ENCODE measurements at places on chromosomes 1 and 21. TPM values are rescaled to one million over a fixed set of nuclear protein-coding genes. Genes with fewer than 3 reads are reported as not detected.
A peak's percentile ranks its signal among the peaks of the same experiment; 100 is the strongest.

The AUNIP gene
- total RNA-seq = 12.4 TPM

GRCh38 chr21:45889256-45889655 is 92.3 kb upstream of the COL6A1 start:
- no peak for DNase-seq

DNA sequence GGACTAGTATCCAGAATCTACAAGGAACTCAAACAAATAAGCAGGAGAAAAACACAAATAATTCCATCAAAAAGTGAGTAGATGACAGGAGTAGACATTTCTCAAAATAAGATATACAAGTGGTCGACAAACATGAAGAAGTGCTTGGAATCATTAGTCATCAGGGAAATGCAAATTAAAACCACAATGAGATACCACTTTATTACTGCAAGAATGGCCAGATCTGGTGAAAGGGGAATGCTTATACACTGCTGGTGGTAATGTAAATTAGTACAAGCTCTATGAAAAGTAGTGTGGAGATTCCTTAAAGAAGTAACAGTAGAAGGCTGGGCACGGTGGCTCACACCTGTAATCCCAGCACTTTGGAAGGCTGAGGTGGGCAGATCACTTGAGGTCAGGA is 73.8 kb downstream of the POU2F1 start:
- DNase-seq = peak; percentile 15

- DNase-seq = no peak
Measured at GRCh38 chr1:154599658-154600057, 8.3 kb downstream of the ADAR start.

- DNase-seq = peak; percentile 17
Measured at GRCh38 chr1:159959451-159959850, 5.4 kb upstream of the SLAMF9 start.

The AMY2A gene
- not detected for total RNA-seq

The TMEM82 gene
- not detected for total RNA-seq

The CELA3B gene
- total RNA-seq = not detected

DNA sequence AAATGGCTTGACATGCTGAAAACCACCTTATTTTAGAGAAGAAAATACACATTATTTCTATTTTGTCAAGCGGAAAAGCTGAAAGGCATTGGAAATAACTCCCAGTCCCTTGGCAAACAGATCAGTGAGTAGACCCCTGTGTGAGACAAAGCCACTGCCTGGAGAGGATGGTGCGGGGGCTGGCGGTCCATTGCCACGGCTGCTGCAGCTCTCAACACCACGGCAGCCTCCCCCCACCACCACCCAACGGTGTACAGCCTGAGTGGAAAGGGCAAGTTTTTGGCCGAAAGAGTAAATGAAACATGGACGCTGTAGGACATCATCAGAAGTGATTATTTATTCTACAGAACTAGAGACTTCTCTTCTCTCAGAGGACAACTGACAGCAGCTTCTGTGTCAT is 84.6 kb downstream of the PEX14 start:
- DNase-seq = no peak

The TINAGL1 gene
- total RNA-seq = 0.90 TPM

DNA sequence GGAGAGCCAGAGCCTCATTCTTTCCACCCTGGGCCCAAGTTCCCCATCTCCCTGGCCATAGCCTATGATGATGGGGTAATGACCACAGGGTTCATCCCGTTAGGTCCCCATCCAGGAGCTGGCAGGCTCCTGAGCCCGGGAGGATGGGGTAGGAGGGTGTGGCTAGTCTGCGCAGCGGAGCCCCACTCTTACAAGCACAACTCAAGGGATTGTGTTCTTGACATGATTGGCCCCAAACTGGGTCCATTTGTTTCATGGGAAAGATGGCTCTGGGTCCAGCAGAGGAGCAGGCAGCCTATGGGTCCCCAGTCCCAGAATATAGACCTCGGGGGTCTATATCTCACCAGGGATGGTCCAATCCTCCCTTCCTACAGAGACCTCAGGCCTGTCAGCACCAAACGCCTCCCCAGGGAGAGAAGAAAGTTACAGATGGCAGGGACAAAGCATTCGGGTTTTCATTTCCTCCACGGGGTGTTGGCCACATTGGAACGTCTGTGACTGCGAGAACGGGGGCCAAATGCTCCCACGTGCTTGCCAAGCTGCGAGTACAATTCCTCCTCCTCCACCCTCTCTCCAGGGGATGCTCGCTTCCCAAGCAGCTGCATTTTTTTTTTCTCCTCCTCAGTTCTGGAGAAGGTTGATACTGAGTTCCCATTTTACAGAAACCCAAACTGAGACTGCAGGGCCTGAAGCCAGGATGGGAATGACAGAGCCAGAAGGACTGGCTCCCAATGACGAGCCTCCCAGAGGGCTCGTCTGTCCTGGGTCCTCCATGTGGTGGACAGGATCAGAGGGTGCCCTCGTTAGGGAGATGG is 71.0 kb downstream of the DHRS3 start:
- DNase-seq = no peak

The GPR157 gene
- 1.9 TPM for total RNA-seq

The SPRR1B gene
- not detected for total RNA-seq

- no peak for DNase-seq
Measured at GRCh38 chr21:31103571-31104265, 65.4 kb upstream of the KRTAP19-8 start.

- no peak for DNase-seq
Measured at GRCh38 chr1:6783936-6784559, 1.2 kb upstream of the CAMTA1 start.

DNA sequence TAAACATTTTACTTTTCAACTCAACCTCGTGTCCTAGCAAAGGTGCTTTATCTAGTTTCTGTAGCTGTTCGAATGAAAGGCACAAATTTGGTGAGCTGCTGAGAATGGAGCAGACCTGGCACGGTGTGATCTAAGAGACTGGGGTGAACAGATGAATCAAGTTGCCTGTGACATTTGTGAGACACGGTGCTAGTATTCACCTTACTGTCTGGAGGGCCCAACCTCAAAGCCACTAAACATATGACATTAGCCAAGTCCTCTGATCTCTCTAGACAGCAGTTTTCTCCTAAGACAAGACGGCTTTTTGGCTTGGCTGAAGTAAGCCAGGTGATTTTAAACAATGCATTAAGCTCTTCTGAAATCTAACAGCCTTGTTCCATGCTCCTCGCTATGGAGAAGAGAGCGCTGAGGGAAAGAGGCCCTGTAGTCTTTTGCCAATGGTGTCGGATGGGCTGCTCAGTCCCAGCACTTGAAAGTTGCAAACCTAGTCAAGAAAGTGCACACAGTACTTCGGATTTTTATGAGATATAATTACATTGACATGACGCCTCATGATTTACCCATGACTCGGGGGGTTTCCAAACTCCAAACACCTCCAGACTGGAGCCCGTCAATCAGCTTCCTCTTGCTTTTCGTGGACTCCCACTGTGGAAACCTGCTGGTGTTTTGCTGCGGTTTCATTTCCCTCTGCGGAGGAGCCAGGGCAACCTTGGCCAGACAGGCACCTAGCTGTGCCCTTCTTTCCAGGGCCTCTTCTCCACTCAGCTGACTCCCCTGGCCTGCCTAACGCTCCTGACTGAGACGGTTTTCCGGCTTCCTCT is 794 bp upstream of the TOR3A start:
- no peak for DNase-seq

- no peak for DNase-seq
Measured at GRCh38 chr1:203367057-203367456, 16.1 kb upstream of the FMOD start.

The B3GALT6 gene
- total RNA-seq = 20.5 TPM

- no peak for DNase-seq
Measured at GRCh38 chr21:17989780-17990179, 170.6 kb upstream of the C21orf91 start.

GRCh38 chr1:182588500-182589396 is at the start of gene RNASEL:
RNASEL (minus strand) TSS chr1:182589256; CDS start chr1:182586806, 2,450 bp downstream.
- DNase-seq = peak; percentile 69

- DNase-seq = no peak
Measured at GRCh38 chr1:43067977-43068751, 103.9 kb downstream of the EBNA1BP2 start.

DNA sequence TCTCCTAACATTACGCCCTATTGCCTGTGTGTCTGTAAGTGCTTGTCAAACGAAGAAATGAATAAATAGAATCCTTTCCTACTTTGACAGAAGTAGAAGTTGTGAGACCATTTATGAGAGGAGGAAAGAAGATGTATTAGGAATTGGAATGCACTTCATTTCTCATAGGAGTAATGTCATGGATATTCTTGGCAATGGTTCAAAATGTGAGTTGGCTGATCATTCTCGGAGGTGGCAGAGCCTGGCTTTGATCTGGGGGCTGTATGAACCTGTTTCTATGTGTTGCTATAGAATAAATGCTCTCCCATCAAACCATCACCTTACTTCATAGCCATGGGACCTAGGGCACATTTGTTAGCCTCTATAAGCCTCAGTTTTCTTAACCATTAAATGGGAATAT is 10.1 kb upstream of the SERBP1 start:
- no peak for DNase-seq

DNA sequence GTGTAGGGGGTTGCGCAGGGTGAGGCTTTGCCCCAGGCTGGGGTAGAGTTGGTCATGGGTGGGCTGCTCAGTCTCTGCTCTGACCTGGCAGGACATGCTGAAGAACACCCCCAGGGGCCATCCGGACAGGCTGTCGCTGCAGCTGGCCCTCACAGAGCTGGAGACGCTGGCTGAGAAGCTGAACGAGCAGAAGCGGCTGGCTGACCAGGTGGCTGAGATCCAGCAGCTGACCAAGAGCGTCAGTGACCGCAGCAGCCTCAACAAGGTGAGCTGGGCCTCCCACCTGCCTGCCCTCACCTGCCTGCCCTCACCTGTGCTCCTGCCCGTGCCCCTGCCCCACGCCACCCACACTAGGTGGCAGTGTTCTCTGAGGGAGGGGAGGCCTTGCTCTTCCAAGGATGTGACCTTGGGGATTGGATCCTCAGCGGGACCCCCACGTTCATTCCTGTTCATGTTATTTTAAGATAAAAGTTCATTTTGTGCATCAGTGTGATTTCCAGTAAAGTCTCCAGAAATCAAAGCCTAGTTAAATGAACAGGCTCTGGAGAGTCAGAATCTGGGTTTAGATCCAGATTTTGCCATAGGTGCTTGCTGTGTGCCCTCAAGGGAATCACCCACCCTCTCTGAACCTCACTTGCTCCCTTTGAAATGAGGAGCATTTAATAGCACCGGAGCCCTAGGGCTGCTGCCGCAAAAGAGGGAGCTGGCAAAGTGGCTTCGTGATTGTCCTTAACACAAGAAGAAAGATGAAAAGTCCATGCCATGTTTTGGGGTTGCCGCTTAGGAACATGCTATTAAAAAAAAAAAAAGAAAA is 87.9 kb downstream of the ARHGEF10L start:
- no peak for DNase-seq

- no peak for DNase-seq
Measured at GRCh38 chr1:92587445-92587844, 100.7 kb upstream of the GFI1 start.

The DEPDC1 gene
- 81.0 TPM for total RNA-seq

DNA sequence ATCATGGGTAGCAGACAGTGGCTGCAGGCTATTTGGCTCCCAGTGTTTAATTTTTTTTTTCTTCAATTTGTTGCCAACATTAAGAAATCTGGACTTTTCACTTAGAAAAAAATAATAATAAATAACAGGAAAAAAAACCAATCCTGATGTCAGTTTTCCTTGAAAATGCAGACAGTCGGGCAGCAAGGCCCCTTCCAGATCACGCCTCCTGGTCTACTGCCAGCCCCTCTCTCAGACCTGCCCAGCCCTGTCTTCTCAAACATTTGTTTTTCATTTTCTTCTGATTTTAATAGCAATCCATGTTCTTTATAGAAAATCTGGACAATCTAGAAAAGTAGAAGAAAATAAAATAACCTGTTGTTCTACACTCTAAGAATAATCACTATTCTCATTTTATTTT is 15.5 kb downstream of the IFNGR2 start:
- no peak for DNase-seq

DNA sequence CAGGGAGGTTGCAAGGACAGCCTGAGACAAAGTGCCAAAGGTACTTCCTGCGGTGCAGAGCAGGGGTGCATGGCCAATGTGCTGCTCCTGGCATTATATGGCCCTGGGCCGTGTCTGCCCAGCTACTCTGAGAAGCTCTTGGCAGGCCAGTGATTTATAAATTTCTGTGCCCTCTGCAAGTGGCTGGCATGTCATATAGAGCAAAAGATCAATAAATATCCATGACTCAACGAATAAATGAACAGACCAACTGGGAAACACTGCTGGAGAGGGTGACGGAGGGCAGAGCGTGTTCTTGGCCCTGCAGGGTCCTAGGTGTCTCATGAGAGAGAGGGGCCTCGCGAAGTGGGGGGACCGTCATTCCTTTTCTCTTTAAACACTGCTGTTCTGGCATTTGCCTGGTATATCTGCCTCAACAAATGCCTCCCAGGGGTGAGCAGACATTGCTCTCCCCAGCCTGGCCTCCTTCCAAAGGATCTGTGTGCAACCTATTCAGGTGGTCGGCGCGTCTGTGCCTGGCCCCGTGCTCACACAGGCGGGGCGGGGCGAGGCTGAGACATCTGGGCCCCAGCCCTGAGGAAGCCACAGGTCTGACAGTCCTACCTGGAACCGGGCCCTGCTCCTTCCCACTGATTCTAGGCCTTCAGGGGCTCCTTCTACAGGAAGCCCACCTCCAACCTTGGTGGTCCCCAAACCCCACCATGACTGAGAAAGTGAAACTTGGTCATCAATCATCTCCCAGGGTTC is 82.3 kb downstream of the MRPL37 start:
- DNase-seq = no peak

DNA sequence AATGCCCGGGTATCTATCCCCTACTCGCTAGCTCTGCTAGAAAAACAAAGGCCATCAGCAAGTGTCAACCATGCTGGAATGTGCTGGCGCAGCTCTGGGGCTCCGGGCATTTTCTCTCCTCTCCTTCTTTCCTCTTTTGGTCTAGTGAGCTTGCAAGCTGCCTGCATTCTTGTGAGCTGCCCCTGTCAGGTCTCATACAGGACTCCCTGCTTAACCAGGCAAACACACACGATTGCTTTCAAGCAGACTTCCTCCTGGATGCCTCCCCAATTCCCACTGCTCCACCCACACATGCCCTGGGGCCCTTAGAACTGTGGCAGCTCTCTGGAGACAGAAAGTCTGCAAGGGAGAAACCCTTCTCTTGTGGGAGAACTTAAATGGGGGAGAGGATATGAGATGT is 35.7 kb upstream of the SUCO start:
- DNase-seq = peak; percentile 38

GRCh38 chr21:42755031-42755665 is 101.7 kb downstream of the PDE9A start:
- no peak for DNase-seq

GRCh38 chr1:201628490-201628889 is 89.6 kb downstream of the NAV1 start:
- no peak for DNase-seq

DNA sequence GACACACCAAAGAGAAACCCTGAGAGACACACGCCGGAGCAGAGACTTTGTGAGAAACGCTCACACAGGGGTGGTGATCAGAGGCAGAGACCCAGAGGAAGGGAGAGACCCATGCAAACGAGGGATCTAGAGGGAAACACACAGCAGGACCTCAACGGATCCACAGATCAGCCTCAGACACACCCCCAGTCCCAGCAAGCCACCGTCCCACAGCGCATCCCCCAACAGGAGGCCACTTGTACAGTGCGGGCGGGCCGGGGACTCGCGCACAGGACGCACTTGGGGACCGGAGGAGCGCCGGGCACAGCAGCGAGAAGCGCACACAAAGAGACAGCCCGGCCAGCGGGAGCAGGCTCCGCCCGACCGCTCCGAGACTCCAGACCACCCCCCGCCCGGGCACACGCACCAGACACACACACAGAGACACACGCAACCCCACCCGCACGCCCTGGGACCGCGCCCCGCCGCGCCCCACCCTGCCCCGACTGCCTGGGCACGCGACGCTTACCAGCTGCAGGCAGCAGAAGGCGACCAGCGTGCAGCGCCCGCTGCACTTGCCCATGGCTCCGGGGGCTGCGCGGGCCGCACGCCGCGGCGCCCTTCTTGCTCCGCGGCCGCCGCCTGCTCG is 587 bp downstream of the NKAIN1 start:
- DNase-seq = no peak
